T-helper 2 cell (primary cell): ENCODE measurements at places on chromosomes 13 and 19.

DNA sequence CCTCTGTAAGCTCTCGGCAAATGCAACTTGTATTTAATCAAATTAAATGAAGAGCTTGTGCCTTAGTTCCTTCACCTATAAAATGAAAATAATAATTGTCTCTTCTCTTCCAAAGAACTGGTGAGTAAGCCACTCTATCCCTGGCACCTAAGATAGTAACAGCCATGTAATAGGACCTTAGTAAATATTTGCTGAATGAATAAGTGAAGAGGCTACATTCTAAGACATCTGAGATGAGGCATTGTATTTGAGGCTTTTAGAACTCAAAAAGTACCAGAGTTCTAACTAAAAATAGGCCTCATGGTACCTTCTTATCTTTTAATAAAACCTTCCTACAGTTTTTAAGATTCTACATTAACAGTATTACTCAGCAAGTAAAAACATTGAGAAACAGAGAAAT is 17.3 kb upstream of the DCLK1 start:
- no peak for DNase-seq

DNA sequence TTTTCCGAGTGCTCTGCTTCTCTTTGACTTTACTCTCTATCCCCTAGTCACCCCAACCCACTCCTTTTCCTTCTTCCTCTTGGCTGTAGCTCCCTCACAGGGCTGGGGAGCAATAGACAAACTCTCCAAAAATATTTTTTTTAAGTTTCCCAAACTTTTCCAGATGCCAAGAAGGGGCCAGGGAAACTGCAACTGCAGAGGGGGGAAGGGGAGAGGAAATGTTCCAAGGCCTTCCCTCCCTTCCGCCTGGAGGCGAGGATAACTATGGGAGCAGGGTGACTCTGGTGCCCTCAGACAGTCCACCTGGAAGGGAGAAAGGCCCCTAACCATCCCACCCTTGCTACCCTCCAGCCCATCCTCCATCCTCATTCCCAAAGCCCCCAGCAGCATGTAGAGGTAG is 49.4 kb downstream of the LYL1 start:
- DNase-seq: no peak

DNA sequence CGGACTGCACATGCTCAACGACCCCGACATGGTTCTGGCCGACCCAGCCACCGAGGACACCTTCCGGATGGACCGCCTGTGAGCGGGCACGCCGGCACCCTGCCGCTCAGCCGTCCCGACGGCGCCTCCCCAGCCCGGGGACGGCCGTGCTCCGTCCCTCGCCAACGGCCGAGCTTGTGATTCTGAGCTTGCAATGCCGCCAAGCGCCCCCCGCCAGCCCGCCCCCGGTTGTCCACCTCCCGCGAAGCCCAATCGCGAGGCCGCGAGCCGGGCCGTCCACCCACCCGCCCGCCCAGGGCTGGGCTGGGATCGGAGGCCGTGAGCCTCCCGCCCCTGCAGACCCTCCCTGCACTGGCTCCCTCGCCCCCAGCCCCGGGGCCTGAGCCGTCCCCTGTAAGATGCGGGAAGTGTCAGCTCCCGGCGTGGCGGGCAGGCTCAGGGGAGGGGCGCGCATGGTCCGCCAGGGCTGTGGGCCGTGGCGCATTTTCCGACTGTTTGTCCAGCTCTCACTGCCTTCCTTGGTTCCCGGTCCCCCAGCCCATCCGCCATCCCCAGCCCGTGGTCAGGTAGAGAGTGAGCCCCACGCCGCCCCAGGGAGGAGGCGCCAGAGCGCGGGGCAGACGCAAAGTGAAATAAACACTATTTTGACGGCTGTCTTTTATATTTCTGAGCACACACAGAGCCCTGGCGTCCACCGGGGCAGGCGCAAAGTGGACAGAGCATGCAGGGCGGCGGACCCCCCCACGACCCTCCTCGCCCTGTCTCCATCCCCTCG is 13.6 kb downstream of the COMP start:
- DNase-seq: no peak

DNA sequence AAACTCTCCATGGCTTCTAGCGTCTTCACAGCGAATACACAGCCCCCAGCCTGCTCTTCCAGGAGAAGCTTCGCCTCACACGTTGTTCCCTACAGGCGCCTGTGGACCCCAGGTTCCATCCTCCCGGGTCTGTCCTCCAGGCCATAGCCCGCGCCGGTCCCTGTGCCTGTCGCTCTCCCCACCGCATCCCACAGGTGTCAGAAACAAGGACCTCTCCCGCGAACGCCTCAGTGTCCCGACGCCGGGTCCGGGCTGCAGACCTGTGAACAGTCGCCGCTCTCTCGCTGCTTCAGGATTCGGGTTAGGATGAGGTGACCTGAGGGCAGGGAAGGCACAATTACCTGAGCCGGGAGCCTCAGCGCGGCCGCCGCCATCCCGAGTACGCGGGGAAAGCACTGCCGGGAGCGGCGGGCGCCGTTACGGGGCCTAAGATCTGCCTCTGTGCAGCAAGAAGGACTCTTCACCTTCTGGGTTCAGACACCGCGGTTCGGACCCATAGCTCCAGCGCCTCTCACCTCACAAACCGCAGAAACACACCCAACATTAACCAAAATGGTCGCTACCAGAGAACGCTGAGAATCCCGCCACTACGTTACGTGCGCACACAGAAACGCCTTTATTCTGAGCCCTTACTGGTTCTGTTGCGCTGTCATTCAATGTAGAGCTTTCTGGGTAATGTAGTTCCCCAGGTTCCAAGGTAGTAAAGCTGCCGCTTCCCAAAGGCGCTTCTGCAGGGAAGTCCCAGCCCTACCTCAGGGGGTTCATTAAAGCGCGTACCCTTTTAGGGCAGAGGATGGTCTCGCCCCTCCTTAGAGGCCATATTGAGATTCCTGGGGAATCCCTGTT is at the start of gene ZNF418:
Gene ZNF418 (minus strand): TSS at position 583 of the 846 bp plus-strand sequence. CDS start 1,580 bp downstream, outside the sequence.
- no peak for DNase-seq

DNA sequence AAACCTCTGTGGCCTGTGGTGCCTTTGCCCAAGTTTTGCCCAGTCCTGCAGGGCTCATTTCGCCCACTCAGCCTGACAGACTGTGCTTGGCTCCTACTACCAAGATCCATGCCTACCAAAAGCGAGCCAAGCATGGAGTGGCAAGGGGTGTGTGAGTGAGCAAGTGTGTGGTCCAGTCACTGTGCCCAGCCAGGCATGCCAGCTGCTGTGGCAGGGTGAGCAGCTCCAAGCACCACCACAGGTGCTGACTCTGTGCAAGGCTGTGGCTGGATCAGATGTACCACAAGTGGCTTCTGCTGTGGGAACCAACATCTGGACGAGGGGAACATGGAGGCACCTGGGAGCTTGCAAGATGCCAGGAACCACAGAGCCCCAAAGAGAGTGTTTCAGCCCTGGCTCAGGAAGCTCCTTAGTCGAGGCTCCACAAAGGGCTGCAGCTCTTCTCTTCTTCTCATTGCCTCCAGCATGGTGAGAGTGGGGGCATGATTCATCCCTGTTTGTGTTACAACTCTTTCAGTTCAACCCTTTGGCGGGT is 1564.2 kb upstream of the MIR17HG start:
- DNase-seq: no peak

- DNase-seq: no peak
These were observed 20.6 kb upstream of the ADGRE1 start for GRCh38 chr19:6866741-6867151.

- DNase-seq: no peak
These were observed 13.8 kb downstream of the PAK4 start for GRCh38 chr19:39139305-39139874.
